ENCODE measurements at places on chromosomes 13 and 19. TPM values are rescaled to one million over a fixed set of nuclear protein-coding genes. Genes with fewer than 3 reads are reported as not detected.

GRCh38 chr13:24473686-24474085 lies 38.9 kb downstream of the PARP4 start:
- DNase-seq, result no peak

GRCh38 chr13:24906268-24906667 lies 142.3 kb downstream of the RNF17 start:
- DNase-seq, result no peak

DNA sequence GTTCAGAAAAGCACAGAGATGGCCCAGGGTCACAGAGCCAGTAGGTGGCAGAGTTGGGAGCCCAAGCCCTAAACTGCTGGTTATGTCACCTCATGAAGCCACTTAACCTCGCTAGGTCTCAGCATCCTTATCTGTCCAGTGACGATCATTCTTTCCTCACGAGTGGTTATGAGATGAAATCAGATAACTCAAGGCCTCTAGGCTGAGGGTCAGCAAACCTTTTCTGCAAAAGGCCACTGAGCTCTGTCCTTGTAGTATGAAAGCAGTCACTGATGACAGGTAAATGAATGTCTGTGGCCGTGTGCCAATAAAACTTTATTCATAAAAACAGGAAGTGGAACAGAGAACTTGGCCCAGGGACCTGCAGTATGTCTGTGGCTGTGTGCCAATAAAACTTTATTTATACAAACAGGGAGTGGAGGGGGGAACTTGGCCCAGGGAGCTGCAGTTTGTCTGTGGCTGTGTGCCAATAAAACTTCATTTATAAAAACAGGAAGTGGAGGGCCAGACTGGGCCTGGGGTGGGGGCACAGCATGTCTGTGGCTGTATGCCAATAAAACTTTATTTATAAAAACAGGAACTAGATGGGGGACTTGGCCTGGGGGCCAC lies 71.2 kb downstream of the GNG7 start:
- no peak for DNase-seq

DNA sequence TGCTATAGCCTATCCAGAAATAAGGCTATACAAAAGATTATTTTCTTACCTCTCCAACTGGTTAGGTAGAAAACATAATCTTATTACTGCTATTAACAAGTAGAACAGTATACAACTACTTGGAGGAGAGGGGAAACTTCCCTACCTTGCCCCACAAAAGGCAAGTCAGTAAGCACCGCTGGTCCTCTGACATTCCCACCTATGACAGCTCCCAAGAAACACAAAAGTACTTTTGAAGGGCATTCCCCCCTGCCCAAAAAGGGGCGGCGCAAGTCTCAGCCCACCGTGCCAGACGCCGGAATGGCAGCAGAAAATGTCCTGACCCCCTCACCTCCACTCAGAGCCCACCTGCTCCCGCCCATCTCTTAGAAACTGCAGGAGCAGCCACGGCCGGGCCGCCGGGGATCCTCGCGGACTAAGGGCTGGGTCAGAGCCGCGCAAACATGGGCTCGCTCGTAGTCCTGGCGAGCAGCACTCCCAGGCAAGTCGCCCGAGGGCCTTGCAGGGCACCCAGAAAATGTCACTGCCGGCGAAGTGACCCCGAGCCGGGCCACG lies 437 bp downstream of the SUCLA2 start:
- no peak for DNase-seq

Gene B3GNT8
- polyA plus RNA-seq, result 0.36 TPM

- DNase-seq, result no peak
These were observed 1620.8 kb downstream of the PCDH9 start for GRCh38 chr13:65609350-65609749.

- DNase-seq, result no peak
These were observed 64.9 kb downstream of the KL start for GRCh38 chr13:33080972-33081590.

- no peak for DNase-seq
These were observed 1422.9 kb downstream of the EFNB2 start for GRCh38 chr13:105112561-105112960.

- no peak for DNase-seq
These were observed 53.6 kb downstream of the XPO4 start for GRCh38 chr13:20848944-20849343.

- no peak for DNase-seq
These were observed 87.2 kb downstream of the RXFP2 start for GRCh38 chr13:31826521-31826920.

- DNase-seq, result no peak
These were observed 325.9 kb downstream of the NDFIP2 start for GRCh38 chr13:79806821-79807220.

DNA sequence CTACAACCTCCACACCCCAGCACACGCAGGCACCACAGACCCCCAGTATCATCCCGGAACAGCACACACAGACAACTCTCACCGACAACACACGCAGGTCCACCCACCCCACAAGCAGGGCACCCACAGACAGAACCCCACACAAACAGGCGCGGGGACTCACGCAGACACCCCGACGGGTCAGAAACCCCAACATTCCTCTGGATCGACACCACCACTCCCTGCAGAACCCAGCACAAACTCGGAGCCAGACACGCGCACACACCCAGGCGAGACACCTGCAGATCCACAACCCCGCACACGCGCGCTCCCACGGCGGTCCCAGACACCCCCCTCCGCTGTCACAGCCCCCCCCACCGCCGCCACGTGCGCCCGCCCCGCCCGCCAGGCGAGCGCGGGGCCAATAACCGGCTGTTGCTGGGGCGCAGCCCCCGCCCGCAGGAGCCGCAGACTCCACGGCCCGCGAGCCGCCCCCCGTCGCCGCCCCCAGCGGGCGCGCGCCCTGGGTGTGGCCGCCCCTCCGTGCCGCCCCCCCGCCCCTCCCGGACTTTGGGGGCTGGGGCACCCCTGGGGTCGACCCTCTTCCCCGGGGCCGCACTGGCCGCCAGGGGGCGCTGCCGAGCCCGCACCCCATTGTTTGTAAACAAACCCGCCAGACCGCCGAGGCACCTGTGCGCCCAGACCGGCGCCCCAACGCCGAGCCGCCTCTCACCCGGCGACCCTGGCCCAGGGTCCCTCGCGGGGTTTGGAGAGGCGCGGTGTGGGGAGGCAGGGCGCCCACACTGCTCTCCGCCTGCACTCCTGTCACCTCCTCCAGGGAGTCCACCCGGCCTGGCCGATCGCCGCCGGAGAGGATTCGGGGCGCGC lies 712 bp downstream of the BBC3 start:
- DNase-seq, result no peak

- DNase-seq, result no peak
These were observed 231.9 kb downstream of the KLF12 start for GRCh38 chr13:73902296-73902695.

DNA sequence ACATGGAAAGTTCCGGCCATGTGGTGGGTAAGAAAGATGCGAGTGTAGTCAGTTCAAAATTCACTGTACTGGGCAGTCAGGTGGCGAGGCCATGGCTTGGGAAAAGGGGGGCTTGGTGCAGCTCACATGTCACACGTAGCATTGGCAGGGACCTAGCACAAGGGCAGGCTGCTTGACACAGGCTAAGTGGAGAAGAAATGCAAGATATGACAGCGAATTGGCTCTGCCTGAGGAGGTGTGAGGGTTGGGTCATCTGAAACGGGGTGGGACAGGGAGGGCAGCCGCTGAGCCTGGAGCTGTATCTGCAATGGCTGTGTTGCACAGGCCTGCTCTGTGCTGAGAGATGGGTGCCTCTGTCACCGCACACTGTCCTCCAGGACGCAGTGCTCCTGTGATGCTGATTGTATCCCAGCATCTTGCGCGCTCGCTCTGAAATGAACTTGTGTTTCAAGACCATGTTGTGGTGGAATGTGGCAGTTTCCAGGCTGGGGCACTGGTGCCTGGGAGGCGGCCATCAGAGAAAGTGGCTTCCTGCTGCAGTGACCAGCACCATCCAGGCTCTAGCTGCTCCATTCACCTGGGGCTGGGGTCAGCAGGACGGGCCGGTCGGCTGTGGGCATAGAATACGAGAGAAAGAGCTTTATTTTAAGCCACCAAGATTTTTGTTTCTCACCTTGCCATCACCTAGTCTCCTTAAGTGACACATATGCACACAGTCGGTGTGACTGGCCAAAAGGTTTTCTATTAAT lies 70.3 kb downstream of the TEX29 start:
- no peak for DNase-seq

DNA sequence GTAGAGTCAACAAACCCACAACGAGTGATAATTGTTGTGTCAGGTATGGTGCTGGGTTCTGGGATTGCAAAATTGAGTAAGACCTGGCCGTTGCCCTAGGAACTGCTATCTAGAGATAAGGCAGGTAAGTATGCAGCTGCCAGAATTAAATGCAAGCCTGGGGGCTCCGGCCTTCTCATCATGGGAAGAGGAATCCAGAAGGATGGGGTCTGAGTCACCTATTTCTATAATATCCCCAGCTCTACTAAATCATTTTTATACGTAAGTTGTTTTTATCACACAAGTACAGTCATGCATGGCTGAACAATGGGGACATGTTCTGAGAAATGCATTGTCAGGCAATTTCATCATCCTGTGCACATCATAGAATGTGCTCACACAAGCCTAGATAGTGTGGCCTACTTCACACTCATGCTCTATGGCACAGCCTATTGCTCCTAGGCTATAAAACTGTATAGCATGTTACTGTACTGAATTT lies 203.0 kb downstream of the KLF5 start:
- DNase-seq, result no peak

DNA sequence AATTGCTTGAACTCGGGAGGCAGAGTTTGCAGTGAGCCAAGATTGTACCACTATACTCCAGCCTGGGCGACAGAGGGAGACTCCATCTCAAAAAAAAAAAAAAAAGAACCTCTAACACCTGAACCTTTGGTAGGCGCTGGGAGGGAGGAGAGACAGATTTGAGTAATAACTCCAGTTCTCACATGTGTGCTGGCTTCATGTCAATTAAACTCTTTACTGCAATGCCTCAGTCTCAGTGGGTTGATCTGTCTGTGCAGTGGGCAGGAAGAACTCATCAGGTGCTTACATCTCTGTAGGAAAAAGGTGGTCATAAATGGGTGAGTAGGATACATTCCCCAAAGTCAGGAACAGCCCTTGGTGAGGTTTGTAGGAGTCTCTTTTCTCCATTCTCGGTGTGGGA lies 85.1 kb upstream of the ABCC4 start:
- no peak for DNase-seq

Gene RFX2
- 5.7 TPM for polyA plus RNA-seq

Gene ZNF667
- polyA plus RNA-seq, result 3.2 TPM

Gene SYNE4
- polyA plus RNA-seq, result 0.16 TPM

DNA sequence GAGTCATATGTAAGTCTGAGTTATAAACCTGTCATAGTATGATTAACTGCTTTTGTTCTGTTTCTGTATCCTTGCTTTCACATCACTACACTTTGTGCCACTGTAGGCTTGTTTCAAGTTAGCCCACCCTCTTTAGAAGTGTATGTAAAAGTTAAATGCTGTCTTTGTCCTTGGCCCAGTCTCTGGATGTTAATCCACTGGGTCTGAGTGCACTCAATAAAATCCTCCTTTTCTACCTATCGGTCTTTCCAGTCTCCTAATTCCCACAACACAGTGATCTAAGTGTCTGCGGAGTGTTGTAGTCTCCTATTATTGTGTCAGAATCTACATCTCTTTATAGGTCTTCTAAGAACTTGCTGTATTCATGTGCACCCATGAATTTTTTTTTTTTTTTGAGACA lies 14.1 kb downstream of the ZNF429 start:
- no peak for DNase-seq

Gene CEACAM3
- polyA plus RNA-seq, result not detected

All from BJ (cell line).